Prostate gland (tissue), 2 donors: ENCODE measurements at places on chromosomes 11 and 22.
A peak's percentile ranks its signal among the peaks of the same experiment; 100 is the strongest.

DNA sequence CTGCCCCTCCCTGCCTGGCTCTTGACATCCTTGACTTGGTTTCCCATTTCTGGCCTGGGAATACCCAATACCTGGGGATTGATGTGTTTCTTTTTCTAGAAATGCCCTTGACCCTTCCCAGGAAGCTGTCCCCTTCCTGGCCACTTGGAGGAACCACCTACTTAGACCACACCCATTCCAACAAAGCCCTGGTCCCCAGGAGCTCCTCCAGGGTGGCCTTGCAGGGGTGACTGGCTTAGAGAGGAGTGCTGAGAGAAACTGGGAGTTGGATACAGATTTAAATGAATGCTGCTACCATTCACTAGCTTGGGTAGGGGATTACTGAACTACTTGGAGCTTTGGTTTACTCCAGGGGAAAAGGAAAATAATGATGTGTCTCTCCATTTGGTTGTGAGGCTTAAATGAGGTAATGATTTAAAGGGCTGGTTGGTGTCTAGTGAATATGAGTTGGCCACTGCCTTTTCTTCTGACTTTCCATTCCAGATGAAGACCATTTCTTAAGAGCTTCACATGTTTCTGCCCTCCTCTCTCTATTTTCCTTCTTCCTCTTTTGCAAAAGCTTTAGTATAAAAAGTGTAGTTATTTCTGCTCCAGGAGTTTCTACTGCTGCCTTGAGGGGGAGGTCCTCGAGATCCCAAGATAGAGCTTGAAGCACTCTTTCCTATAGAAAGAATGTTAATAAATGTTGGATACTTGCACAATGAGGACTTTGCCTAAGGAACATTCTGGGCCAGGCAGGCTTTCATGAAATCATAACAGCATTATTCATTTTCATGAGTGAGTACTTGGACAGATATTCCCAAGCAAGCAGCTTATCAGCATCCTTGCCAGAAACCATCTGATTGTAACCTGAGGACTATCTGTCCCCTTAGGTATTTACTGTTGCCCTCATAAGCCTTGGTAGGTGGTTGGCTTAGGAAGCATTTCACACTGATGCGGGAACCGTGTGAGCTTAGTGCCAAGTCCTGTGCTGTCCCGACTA, 22.4 kb downstream of the PANX1 start:
- no peak for DNase-seq

DNA sequence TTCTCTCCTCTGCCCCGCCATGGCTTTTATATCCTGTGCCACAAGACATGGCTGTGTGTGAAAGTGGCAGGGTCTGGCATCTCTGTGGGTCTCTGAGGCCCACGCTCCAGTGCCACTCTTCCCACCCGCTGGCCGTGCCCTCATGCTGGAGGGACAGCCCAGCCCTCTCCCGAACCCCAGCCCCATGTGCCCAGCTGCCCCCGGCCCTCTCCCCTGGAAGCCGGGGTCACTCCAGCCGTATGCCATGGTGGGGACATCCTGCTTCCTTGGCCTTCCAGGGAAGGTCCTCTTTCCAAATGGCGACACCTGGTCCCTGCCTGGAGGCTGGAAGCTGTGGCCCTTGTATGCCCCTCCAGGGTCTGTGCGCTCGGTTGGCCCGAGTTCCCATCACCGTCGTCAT, 63.3 kb upstream of the PPP6R3 start:
- no peak for DNase-seq

DNA sequence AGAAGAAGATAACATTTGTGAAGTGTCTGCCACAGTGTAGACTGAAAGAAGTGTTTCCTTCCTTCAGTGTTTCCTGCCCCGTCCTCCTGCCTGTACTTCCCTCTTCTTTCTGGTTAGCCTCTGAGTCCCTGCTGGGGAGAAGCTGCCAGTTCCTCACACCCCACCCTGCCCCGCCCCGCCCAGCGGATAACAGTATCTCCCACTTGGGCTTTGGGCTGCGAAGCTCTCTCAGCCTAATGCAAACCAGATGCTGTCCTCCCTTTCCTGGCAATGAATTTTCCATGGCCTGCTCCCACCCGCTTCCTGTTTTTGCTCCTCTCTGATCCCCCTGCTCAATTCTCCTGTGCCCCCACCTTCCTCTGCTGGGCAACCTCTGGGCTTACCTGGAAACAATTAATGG, 5.2 kb upstream of the RAB3IL1 start:
- no peak for DNase-seq

DNA sequence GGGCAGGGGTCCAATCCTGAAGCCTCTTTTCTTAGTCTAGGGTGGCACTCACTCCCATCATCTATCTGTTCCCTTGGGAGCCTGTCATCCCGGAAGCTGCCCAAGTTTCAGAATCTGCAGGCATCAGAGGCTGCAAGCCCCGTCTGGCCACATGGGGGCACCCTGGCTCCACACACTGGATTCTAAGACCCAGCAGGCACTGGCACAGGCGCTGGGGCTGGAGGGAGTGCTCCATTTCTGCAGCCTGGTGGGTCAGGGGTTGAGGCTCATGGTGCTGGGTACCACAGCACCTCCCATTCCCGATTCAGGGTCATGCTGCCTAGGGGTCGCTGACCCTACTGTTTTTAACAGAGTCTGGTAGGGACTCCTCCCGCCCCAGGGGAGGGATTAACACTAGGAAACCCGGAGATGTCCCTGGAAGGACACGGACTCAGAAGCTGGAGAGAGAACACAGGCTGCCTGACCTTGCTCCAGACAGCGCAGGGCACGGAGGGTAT, 243.9 kb upstream of the SYN3 start:
- peak; percentile 74 for DNase-seq

DNA sequence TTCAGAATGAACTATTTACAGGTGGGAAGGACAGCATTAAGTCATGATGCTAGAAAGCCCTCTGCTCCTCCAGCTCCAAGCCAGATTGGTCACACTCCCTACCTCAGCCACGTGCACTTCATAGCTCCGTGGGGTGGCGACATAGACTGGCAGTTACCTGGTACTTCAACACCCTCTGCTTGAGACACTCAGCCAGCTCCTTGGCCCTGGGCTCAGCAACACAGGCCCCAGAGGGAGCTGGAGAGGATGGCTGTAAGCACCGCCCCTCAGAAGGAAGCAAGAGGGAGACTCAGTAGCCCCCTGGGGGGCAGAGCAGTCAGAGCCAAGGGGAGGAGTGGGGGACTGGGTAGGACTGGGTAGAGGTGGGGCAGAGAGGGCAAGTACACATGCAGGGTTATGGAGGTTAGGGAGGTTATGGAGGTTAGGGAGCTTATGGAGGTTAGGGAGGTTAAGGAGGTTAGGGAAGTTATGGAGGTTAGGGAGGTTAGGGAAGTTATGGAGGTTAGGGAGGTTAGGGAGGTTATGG, 102.1 kb upstream of the BID start:
- DNase-seq: peak; percentile 61

DNA sequence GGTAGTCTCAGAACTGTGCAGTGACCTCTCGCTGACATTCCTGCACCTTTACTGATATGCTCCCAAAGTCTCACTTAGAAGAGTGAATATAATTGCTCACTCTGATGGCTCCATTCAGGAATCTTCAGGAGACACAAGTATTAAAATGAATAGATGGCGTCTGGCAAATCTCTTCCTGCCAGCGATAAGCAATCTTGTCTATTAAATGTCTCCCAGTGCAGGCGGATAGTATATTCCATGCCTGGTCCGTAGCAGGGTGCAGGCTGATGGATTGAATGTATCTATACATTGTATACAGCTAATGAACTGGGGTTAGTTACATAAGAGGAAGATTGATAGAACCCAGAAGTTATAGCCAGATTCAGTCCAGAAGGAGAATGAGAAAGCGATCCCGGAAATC, 575.3 kb downstream of the NTM start:
- DNase-seq: no peak

DNA sequence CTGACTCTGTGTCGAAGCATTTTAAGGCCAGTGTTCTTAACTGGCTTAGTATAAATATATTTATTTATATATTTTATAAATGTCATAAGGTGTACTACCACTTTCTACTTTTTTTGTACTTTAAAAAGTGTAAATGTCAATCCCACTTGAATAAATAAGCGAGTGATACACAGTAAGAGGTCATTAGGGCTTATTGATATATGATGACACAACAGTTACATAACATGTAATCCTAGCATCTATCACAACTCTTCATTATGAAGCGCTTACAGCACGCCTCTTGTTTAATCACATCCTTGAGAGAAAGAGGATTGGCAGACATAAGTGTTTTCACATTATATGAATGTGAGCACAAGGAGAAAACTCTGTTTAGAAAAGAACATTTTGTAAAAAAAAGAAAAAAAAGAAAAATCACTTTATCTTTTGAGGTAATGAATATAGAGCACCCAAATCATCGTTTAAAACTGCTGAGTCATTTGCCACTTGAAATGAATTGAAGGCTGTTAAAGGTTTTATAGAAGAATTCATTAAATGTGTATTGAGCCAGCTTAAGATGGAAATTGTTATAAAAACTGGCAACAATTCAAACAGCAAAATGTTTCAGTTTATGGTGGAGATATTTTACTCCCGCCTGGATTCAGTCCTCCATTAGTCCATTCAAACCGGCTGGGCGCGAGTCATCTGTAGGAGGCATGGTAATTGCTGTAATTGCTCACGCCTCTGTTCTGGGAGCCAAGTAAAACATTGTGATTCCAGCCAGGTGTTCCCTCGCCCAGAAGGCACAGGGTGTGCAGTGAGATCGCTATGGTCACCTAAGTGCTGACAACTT, 627.3 kb upstream of the KIRREL3 start:
- peak; percentile 21 for DNase-seq

DNA sequence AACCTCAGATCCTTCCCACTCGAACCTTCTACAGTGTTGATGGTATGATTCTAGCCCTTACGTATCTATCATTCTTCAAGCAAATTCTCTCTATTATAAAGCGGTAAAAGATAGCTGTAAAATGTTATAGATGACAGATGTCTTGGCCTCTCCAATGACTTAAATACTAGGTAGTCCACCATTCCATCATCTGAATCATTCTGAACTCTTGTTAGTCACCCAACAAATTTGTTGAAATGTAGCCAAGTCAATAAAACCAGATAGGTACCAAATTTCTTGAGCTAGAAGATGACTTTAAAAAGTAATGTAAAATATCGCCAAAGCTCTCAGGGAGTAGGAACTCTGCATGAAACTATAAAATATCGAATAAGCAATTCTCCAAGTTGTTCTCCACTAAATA, 32.6 kb upstream of the PICALM start:
- no peak for DNase-seq

- no peak for DNase-seq
Observed at GRCh38 chr22:45579806-45580725, 77.4 kb downstream of the FBLN1 start.

- DNase-seq: no peak
Observed at GRCh38 chr11:47506795-47507562, 46.0 kb downstream of the CELF1 start.

- no peak for DNase-seq
Observed at GRCh38 chr22:29784451-29785361, 17.5 kb downstream of the UQCR10 start.

- DNase-seq: no peak
Observed at GRCh38 chr11:57460022-57460757, at the start of gene RTN4RL2. TSS of gene RTN4RL2 (plus strand) at chr11:57460528. CDS start at chr11:57460866, 338 bp downstream.

- no peak for DNase-seq
Observed at GRCh38 chr11:121018746-121019145, 5.2 kb upstream of the TBCEL start.

- peak; percentile 1 for DNase-seq
Observed at GRCh38 chr22:49372530-49373288, 455.0 kb downstream of the BRD1 start.

DNA sequence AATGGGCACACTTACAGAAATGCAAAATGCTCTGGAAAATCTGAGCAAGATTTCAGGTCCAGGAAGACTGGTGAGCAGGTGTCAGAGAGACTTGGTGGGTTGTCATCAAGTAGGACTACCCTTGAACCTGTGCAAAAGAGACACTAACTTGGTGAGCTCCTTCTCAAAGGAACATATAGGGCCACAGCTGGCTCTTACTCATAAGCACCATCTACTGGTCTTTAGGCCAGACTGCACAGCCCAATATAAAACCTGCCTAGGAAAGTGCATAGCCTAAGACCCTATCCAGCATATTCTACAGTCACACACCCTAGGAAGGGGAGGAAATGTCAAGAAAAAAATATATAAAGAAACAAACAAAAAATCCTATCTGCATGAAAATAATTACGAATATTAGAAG, 18.2 kb upstream of the OR10W1 start:
- no peak for DNase-seq

- DNase-seq: no peak
Observed at GRCh38 chr22:45987136-45987861, 10.3 kb upstream of the WNT7B start.
